ENCODE measurements at places on chromosomes 1 and 21.
A peak's percentile ranks its signal among the peaks of the same experiment; 100 is the strongest.

GRCh38 chr1:157157501-157158190 lies 19.5 kb upstream of the ETV3 start:
- DNase-seq, result peak; percentile 22

DNA sequence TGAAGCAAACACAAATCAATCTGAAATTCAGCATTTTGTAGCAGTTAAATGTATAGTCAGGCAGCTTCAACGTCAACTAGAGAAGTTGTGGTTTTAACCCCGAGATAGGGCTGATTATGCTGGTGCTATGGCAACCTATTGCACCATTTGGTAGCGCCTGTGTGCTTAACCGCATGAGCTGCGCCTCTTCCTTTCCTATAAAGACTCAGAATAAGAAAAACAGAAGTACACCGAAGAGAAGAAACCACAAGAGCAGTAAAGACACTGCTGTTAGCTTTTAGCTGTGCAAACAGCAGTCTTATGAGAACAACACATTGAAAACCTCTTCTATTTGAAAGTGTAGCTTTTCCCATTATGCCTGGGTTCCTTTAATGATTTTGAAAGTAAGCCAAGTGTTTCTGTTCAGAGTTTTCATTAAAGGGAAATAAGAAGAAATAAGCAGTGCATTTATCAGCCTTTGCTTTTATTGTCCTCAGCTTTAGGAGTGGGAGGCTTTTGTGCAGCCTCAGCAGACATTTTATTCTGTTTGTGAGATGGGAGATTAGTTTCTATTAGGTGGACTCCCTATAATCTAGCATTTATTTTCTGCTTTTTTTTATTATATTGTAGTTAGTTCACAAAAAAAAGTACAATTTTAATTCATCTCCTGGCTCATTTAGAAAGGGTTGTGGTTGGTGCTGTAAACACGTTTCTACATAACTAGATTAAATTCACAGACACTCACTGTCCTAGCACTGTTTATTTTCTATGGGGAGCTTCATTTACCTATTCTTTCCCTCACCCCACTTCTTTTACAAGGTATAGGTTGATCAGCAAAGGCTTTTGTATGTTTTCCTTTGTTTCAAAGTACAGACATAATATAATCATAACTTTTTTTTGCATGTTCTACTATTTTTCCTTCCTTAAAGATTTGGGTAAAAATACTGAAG lies 43.3 kb downstream of the PTPRC start:
- DNase-seq, result peak; percentile 99

DNA sequence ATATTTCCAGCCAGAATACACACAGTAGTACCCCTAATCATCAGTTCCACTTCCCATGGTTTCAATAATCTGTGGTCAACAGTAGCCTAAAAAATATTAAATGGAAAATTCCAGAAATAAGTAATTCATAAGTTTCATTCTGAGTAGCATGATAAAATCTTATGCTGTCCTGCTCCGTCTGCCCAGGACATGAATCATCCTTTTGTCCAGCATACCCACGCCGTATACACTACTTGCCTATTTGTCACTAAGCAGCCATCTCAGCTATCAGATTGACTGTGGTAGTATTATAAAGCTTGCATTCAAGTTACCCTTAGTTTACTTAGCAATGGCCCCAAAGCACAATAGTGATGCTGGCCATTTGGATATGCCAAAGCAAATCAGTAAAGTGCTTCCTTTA lies 118.7 kb downstream of the SLC5A9 start:
- no peak for DNase-seq

- no peak for DNase-seq
These were observed 1077.0 kb upstream of the NCAM2 start for GRCh38 chr21:19921211-19921610.

GRCh38 chr1:45205910-45206721 lies at the start of gene ZSWIM5:
TSS of gene ZSWIM5 (minus strand) at chr1:45206605. CDS start at chr1:45206350, 255 bp downstream.
- DNase-seq, result peak; percentile 31

GRCh38 chr1:56320464-56321149 lies 258.8 kb downstream of the PLPP3 start:
- DNase-seq, result no peak

- DNase-seq, result no peak
These were observed 99.2 kb upstream of the GNG4 start for GRCh38 chr1:235748747-235749146.

DNA sequence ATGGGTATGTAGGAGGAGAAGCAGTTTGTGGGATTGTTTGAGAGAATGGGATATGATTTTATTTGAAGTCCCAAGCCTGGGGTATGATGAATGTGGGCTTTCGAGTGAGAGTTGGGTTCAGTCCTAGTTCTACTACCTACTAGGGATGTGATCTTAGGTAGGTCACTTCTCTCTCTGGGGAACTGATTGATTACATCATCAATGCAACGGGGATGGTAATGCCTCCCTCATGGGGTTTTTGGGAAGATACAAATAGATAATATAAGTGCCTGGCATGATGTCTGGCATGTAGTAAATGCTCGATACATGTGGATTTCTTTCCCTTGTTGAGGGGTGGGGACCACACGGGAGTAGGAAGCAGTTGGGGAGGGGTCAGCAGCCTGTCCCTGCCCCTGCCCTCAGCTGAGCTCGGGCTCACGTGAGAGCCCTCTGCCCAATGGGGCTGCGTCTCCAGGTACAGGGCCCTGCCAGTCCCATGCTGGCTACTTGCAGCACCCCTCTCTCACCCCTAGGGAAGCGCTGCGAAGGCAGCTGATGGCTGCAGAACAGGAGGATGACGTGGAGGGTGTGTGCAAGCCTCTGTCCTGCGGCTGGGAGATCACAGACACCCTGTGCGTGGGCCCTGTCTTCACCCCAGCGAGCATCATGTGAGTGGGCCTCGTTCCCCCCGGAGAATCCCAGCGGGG lies 38.7 kb downstream of the AZIN2 start:
- DNase-seq, result no peak

DNA sequence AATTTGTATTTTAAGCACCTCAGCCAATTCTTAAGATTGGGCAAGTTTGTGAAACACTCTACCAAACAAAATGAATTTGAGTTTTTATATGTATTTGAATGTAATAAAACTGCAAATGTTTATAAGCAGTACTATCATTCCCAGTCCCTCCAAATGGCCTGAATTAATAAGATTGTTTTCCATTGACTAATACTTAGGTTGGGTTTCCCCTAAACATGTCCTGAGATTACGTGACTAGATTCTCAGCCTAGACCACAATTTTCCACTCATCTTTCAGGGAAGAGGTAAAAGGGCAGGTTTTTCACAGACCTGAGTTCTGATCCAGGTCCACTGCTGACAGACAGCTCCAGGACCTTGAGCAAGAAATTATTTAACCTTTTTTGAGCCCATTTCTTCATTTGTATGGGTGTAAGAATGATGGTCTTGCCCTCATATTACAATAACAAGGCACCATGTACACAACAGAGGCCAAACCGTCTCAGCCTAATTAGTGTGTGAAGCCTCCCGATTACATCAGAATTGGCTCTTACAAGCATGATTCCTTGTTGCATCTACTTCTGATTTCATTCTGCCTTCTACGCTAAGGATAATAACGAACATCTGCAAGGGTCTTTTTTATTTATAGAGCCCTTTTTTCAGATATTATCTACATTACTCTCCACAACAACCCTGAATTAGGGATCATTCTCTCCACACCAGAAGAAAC lies 51.2 kb downstream of the BEND5 start:
- no peak for DNase-seq

DNA sequence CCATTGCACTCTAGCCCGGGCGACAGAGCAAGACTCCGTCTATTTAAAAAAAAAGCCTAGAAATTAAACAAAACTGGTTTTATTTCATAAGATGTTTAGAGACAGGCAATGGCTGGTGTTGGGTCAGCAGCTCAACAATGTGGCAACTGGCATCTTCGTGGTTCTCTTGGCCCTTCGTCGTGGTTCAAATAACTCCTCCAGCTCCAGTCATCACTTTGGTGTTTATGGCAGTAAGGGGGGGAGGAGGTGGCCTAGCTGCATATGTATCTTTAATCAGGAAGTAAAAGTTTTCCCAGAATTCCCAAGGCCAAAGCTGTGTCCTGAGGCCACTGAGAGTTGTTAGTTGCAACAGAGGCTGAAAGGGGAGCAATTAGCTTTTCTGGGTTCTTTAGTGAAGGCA lies 13.0 kb upstream of the LTN1 start:
- no peak for DNase-seq

GRCh38 chr21:46006547-46007491 lies 25.2 kb downstream of the COL6A1 start:
- no peak for DNase-seq

- no peak for DNase-seq
These were observed 436.6 kb downstream of the MRPL39 start for GRCh38 chr21:25170681-25171080.

- DNase-seq, result no peak
These were observed 15.0 kb upstream of the PRDM16 start for GRCh38 chr1:3053986-3054385.

DNA sequence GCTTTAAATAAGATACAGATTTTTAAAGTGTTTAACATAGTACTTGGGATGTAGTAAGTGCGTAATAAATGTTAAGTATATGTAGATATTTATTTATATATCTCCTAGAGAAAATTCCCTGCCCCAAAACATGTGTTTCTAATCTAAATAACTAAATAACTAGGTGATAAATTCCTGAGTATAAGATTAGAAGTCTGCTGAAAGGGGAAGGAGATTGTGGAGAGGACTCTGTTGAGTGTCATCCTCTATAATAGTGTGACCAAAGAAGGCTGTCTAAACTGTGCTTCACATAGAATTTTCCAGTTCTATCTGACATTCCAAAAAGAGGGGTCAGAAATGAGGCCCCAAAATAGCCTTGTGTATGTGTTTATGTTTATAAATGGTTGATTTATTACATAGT lies 590.5 kb upstream of the ADAMTS5 start:
- no peak for DNase-seq

GRCh38 chr1:235866205-235866912 lies at the start of gene LYST:
TSS of gene LYST (minus strand) at chr1:235866906. CDS start at chr1:235830417, 36,489 bp downstream.
- peak; percentile 61 for DNase-seq

- DNase-seq, result peak; percentile 58
These were observed 20.3 kb downstream of the MECR start for GRCh38 chr1:29210278-29211085.

- DNase-seq, result no peak
These were observed 18.1 kb upstream of the ARHGAP29 start for GRCh38 chr1:94255476-94255875.

Measured in inflammatory macrophage treated with lipopolysaccharide for 4 hours (primary cell).